GM18507 (cell line): ENCODE measurements at places on chromosomes 4 and X.

GRCh38 chrX:50813843-50814661, at the start of gene SHROOM4:
Gene SHROOM4, minus strand, starts transcription at chrX:50814194. Its CDS starts 176 bp downstream, at chrX:50814018.
- DNase-seq: no peak

- no peak for DNase-seq
Observed at GRCh38 chr4:17476853-17477252, 35.0 kb downstream of the QDPR start.

- no peak for DNase-seq
Observed at GRCh38 chrX:50459615-50460014, 11.0 kb downstream of the DGKK start.

DNA sequence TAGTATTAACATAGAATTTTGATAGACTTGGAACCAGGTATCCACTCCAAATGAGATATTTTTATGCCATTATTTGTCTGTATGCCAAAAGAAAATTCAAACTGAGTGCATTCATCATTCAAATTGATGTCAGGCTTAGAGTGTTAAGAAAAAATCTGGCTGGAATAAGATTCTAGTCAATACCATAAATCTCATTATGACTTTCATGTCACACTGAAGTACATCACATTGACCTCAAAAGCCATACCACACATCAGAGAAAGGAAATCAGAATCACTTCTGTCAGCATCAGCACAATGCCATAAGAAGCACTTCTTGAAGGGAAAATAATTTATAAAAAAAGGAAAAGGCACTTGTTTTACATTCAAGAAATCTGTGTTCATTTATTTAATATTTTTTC, 119.0 kb upstream of the BMP3 start:
- DNase-seq: no peak

- DNase-seq: no peak
Observed at GRCh38 chrX:129984111-129984958, 1.9 kb downstream of the BCORL1 start.

DNA sequence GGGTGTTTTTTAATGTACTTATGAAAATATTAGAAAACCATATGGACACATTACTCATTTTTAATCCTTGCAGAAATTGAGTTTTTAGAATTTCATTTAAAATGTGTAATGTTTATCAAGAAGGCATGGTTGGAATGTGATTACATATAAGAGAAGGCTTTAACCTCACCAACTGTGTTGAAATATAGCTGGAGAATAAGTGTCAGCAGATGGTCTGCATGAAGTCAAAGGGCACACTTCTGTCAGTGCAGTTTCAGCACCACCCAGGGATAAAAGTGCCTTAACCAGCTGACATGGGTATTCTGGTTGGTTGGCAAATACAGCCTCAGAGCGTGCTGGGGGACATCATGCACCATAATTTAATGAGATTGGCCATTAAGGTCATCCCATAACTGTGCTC, 21.2 kb upstream of the ANTXR2 start:
- no peak for DNase-seq

GRCh38 chrX:52574416-52575275, 57.8 kb upstream of the XAGE1B start:
- peak; percentile 2 for DNase-seq

DNA sequence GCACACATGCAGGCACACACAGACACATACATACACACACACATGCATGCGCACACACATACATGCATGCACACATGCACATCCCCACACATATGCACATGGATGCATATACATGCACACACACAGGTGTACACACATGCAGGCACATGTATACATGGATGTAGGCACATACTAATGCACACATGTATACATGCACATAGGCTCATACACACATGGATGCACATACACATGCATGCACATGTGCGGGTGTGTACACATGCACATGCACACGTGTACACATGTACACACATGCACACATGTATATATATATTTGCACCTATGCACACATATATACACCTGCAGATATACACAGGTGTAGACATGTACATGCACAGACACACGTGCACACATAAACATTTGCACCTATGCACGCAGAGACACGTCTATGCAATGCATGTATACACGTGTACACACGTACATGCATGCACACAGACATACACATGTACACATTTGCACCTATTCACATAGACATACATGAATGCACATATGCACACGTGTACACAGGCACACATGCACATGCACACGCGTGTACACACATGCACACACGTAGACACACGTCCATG, 4.0 kb downstream of the PLCXD1 start:
- no peak for DNase-seq

GRCh38 chr4:148056879-148057278, 325.0 kb downstream of the ARHGAP10 start:
- DNase-seq: peak; percentile 18

GRCh38 chrX:116009346-116009745, 161.2 kb upstream of the AGTR2 start:
- DNase-seq: no peak

GRCh38 chr4:86924811-86925210, 10.0 kb upstream of the AFF1 start:
- no peak for DNase-seq

GRCh38 chrX:80246271-80246670, 174.0 kb upstream of the TENT5D start:
- DNase-seq: no peak

GRCh38 chr4:81714291-81714690, 242.6 kb upstream of the RASGEF1B start:
- no peak for DNase-seq

DNA sequence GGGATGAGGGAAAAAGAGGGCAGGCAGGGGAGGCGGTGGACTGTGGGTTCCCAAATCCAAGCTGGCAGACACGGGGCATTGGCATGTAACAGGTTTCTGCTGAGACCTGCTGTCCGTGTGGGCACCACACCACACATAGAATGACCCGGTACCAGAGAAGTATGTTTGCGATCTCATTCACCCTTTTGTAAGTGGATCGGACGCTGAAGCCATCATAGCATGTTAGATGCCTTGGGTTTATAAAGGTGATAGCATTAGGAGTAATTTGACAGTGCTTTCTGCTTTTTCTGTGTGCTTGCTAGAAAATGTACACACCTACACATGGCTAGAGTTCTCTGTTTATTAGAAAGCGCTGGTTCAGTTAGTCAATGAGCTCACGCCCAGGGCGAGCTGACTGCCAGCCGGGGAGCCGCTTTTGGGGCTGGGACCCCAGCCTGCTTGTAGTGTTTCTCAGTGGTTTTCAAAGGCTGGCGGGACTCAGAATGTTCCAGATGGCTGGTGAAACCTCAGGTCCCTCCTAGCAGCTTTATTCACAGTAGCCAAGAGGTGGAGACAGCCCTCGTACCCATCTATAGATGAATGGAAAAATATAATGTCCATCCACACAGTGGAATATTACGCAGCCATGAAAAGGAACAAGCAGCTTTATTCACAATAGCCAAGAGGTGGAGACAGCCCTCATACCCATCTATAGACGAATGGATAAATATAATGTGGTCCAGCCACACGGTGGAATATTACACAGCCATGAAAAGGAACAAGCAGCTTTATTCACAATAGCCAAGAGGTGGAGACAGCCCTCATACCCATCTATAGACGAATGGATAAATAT, 579 bp downstream of the IL3RA start:
- DNase-seq: no peak

GRCh38 chr4:40121515-40121914, 64.9 kb downstream of the N4BP2 start:
- DNase-seq: no peak

- DNase-seq: no peak
Observed at GRCh38 chr4:159506801-159507517, 404.1 kb downstream of the RAPGEF2 start.

DNA sequence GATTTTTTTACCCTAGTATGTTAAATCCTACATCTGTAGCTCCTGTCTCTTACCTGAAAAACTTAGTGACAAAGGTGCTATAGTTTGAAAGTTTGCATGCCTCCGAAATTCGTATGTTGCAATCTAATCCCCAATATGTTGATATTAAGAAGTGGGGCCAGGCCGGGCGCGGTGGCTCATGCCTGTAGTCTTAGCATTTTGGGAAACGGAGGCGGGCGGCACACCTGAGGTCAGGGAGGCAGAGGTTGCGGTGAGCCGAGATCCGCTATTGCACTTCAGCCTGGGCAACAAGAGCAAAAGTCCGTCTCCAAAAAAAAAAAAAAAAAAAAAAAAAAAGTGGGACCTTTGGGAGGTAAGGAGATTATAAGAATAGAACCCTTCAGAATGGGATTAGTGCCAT, 471.3 kb upstream of the TECRL start:
- no peak for DNase-seq

- no peak for DNase-seq
Observed at GRCh38 chrX:7264399-7264798, 116.4 kb upstream of the PUDP start.

GRCh38 chr4:185920171-185920570, 108.2 kb upstream of the SORBS2 start:
- DNase-seq: no peak

- DNase-seq: no peak
Observed at GRCh38 chr4:113106108-113106507, 56.7 kb downstream of the ANK2 start.

DNA sequence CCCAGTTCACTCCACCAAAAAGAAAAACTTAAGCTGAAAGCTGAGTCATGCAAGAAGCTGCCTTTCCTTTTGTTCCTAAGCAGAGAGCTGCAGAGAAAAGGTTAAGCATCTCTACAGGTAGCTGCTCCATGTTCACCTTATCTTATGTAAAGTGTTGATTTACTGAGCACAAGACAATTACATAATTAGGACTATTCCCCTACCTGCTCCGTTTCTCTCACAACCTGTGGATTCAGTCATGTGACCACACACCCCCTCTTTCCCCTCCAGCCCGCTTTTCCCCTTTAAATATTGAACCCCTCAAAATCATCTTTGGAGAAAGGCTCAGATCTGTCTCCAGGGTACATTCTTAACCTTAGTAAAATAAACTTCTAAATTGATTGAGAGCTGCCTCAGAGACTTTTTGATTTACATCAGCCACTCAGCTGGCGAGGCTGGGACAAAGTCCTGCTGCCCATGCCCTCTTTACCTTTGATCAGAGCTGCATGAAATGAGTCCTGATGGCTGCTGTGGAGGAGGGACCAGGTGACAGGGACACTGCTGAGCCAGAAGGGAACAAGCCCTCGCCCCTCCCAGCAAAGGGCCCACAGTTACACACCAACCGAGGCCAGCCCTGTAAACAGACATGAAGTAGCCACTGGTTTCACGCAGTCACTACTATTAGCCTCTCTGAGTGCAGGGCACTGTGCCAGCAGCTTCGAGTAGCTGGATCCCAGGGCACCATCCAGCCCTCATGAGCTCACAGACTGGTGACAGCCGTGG, 53.9 kb upstream of the C4orf50 start:
- no peak for DNase-seq

- DNase-seq: no peak
Observed at GRCh38 chrX:95612350-95612749, 1072.3 kb upstream of the DIAPH2 start.

DNA sequence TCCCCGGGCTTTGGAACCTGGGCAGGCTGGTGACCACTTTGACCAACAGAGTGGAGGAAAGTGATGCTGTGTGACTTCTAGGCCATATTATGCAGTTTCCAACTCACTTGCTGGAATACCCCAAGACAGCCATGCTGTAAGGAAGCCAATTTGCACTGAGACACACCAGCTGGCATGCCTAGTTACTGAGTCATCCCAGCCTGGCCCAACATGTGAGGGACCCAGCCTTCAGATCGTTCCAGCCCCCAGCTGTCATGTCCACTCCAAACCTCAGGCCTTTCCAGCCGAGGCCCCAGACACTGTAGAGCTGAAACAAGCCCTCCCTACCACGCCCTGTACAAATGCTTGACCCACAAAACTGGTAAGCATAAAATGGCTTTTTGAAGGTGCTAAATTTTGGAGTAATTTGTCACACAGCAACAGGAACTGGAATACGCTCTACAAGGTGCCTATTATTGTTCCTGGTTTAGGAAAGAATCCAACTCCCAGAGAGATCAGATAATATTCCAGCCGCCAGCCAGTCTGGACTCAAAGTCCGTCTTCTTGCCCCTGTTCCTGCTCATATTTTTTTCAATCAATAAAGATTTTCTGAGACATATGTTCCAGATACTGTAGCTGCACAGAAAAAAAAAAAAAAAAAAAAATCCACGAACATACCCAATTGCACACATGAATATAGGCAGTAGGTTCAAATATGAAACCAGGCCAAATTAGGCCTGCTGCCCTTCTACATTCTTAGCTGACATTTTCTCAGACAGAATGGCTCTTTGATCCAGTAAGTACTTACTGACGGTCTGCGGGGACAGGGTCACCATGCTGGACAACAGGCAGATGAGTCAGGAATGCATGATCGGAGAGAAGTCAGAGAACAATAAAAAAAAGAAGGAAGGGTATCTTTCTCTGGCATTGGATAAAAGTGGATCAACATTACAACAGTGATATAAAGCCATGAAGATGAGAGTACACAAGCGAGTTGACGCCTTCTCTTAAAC, 35.1 kb downstream of the SH3KBP1 start:
- DNase-seq: no peak

- DNase-seq: no peak
Observed at GRCh38 chrX:49876750-49877149, 2.5 kb upstream of the USP27X start.

DNA sequence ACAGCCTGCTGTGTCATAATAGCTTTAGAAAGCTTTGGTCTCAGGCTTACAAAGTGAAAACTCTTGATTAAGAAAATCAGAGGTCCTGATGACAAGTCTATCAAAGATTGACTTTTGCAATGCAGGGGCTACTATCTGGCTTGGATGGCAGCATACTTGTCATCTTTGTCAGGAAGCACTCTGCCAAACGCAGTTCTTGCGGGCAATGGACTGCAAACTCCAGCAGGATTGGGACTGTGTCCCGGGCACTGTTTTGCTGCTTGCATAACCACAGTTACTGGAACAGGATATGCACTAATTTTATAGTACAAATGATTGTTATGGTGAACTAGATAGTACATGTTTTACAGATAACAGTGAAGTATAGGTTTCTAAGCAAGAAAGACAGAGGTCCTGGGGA, 185.6 kb downstream of the IQCM start:
- no peak for DNase-seq

DNA sequence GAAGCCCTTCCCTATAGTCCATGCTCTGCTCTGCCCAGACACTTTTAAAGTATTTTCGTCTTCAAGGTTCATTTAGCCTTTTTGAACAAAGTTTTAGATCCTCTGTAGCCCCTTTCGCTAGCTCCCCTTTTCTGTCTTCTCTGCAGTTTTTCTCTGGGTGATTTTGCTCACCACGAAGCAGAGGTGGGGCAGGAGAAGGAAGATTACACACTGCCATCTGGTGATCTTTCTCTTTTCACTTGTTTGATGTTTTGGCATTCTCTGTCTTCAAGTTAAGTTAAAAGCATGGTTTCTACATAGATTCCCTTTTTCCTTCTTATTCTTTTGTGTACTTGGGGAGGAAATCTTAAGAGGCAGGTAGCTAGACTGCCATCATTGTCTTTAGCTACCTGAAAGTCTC, 43.9 kb downstream of the CC2D2A start:
- DNase-seq: no peak

- no peak for DNase-seq
Observed at GRCh38 chr4:24927049-24927448, 14.2 kb upstream of the CCDC149 start.

GRCh38 chrX:86348669-86349068, 200.4 kb downstream of the DACH2 start:
- DNase-seq: no peak
